ENCODE measurements at places on chromosomes 6 and 20. TPM values are rescaled to one million over a fixed set of nuclear protein-coding genes. Genes with fewer than 3 reads are reported as not detected.

DNA sequence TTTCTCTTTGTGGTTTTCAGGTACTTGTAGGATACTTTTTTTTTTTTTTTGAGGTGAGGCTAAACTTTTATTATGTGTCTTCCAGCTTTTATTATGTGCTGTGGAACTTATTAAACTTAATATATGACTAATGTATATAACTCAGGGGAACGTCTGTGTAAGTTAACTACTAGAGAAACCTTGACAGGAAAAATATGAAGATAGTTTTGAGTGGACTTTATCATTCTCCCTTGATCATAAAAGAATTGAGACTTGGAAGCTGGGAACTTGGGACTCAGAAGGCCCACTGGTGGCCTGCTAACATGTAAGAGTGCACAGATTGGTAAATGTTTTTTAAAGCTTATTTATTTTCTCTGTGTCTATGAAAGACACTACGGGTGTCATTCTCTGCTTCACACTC is 73.1 kb downstream of the CARMIL1 start:
- H3K27me3 ChIP-seq = no peaks in the 10 kb centered on the region
- no peaks in the 10 kb centered on the region for H3K36me3 ChIP-seq
- no peaks in the 10 kb centered on the region for H3K4me1 ChIP-seq
- no peak overlapping the region for H3K27ac ChIP-seq
- H3K4me3 ChIP-seq = no peak overlapping the region
- no peak for DNase-seq

GRCh38 chr6:106385530-106385929 is 25.0 kb downstream of the CRYBG1 start:
- H3K27me3 ChIP-seq = no peaks in the 10 kb centered on the region
- no peak overlapping the region for H3K4me3 ChIP-seq
- H3K4me1 ChIP-seq = peaks cover 3% of the 10 kb centered on the region

GRCh38 chr6:163346497-163346961 is 68.0 kb upstream of the QKI start:
- H3K27ac ChIP-seq = no peak overlapping the region
- DNase-seq = no peak
- no peak overlapping the region for H3K4me3 ChIP-seq

DNA sequence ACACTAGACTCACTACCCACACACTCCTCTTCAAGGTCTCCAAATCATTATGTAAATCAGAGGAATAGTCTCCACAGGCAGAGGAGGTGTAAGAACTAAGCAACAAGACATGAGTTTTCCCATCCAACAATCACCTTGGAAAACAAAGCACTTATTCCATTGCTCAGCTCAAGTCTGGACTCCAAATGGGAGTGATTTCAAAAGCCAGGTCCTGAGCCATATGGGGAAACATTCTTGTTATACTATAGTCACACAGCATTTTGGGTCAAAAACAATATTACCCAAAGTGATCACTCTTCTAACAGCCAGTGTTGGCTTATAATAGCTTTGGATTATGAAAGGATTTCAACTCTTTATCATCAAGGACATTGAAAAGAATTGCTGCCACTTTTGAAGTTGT is 3.6 kb upstream of the PRPH2 start:
- no peaks in the 10 kb centered on the region for H3K4me1 ChIP-seq
- H3K27me3 ChIP-seq = no peaks in the 10 kb centered on the region
- peak overlapping the region; percentile 71 for H3K27ac ChIP-seq
- H3K4me3 ChIP-seq = peak overlapping the region; percentile 68
- H3K36me3 ChIP-seq = no peaks in the 10 kb centered on the region
- no peak for DNase-seq

DNA sequence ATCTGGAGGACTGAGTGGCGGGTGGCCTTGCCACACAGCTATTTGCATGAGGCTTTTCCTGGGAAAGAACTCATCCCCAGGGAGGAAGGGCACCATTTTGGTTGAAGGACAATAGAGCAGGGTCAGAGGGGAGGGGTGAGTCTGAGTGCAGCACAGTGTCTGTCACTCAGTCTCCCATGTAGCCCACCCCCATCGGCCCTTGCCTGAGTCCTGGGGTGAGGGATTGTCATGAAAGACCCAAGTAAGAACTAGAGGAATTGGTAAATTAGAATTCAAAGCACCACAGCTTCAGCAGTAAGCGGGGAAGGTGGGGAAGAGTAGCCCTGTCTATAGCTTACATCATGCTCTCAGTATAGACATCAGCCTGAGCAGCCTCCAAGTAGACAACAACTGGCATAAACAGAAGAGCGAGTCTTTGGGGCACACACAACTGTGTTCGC is 90.4 kb upstream of the TMEM30A start:
- H3K36me3 ChIP-seq = no peaks in the 10 kb centered on the region
- no peaks in the 10 kb centered on the region for H3K27me3 ChIP-seq
- DNase-seq = no peak
- H3K27ac ChIP-seq = no peak overlapping the region

GRCh38 chr6:96509281-96509680 is 12.3 kb upstream of the UFL1 start:
- no peaks in the 10 kb centered on the region for H3K4me1 ChIP-seq
- no peaks in the 10 kb centered on the region for H3K36me3 ChIP-seq
- H3K27ac ChIP-seq = no peak overlapping the region
- H3K27me3 ChIP-seq = no peaks in the 10 kb centered on the region
- H3K4me3 ChIP-seq = no peak overlapping the region
- DNase-seq = no peak

- H3K27me3 ChIP-seq = no peaks in the 10 kb centered on the region
- no peaks in the 10 kb centered on the region for H3K36me3 ChIP-seq
- no peaks in the 10 kb centered on the region for H3K4me1 ChIP-seq
- DNase-seq = no peak
- no peak overlapping the region for H3K27ac ChIP-seq
Observed at GRCh38 chr6:834866-835265, 141.9 kb upstream of the EXOC2 start.

DNA sequence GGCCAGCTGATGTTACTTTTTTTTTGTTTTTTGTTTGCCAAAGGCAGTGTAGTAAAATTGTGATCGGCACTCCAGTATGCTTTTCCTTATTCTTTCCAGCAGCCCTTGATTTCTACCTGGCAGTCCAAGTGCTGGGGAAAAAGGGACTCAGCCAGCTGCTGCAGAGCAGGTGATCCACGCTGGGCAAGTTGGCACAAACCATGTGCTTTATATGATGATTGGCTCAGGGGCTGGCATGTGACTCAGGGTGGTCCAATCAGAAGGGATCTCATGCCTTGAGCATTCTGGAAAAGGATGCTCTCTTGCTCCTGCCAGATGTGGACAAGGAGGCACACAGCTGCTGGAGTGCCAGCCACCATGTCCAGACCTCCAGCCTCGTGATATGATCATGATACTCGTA is 54.5 kb downstream of the SULF2 start:
- no peak overlapping the region for H3K4me3 ChIP-seq
- no peaks in the 10 kb centered on the region for H3K4me1 ChIP-seq
- H3K27me3 ChIP-seq = no peaks in the 10 kb centered on the region
- H3K27ac ChIP-seq = no peak overlapping the region

DNA sequence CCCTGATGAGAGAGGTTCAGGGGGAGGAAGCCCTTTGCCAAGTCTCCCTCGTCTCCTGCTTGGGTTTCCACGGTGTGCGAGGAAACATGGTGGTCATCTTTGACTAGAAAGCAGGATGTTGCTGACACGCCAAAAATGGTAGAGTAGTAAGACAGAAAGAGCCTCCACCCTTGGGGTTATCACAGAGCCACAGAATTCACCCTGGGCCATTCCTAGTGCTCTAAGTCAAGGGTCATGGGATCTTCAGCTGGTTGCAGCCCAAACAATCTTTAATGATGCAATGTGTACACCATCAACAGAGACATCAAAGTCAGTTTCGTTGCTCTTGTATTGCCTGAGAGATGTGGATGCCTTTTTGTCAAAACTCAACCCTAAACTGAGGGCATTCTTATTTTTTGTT is 201.9 kb downstream of the LY86 start:
- no peak overlapping the region for H3K4me3 ChIP-seq
- H3K4me1 ChIP-seq = no peaks in the 10 kb centered on the region
- DNase-seq = peak; percentile 9
- no peaks in the 10 kb centered on the region for H3K36me3 ChIP-seq
- H3K27ac ChIP-seq = no peak overlapping the region

Gene SENP6
- total RNA-seq = 99.3 TPM

Gene VSX1
- 0.41 TPM for total RNA-seq

Gene ZC2HC1B
- total RNA-seq = not detected
